Left renal cortex interstitium (tissue), 4 donors: ENCODE measurements at places on chromosomes 12 and 14. TPM values are rescaled to one million over a fixed set of nuclear protein-coding genes. Genes with fewer than 3 reads are reported as not detected.

The GPR65 gene
- polyA plus RNA-seq = 0.51 TPM

DNA sequence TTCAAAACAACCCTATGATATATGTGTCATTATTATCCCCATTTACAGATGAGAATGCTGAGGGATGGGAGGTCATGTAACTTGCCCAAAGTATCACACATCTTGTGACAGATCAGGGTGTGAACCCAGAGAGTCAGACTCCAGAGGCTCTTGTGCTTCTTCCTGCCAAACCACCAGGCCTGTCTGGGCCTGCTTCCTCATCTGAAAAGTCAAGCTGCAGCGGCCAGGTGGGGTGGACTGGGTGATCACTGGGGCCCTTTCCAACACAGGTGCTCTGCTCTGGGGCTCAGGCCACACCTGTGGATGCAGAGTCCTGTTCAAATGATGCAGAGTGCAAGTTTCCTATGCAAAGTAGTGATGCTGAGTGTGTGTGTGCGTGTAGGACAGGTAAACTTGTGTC lies 26.7 kb downstream of the TSPAN11 start:
- DNase-seq = no peak

DNA sequence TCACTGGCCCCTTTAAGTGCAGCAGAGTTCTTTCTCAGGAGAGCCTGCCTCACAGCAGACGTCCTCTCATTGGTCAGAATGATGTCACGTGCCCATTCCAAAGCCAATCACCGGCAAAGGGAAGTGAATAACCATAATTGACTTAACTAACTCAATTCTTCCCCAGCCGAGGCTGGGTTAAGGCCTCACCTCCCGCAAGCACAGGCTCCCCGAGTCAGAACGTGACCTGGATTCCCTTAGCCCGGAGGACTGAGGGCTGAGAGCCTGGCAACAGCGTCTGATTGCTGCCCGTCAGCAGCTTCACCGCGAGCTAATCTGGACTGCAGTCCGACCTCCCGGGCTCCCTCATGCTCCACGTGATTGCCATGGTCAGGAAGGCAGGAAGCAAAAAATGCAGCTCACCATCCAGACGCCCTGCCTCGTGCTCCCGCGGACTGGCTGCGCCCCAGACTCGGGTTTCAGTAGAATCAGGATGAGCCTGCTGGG lies 92.1 kb upstream of the FZD10 start:
- DNase-seq = no peak

DNA sequence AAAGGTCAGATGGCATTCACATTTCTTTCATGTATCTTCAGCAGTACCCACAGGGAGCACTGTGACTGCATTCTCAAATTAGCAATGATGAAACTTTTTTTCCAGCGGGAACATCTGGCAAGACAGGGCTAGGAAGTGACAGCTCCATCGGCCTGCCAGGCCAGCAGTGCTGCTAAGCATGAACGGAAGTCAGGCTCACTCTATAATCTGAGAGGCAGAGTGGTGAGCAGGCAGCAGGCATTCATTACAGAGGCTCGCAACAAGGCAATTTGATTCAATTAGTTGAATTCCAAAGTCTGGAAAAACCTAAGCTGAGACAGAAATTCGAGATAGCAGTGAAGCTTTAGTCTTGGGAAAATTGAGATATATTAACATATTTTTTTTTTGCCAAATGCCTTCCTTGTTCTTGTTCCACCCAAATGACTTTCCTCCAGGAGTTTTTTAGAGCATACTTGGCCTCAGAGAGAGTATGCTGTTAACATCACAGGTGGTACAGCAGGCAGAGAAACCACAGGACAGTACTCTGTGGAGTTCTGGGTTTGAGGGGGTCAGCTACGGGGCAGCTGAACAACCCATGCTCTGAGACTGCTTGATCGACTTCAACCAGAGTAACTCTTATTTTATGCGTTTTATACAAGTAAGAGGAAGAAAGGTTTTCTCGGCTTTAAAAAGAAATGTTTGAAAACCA lies 414.9 kb downstream of the APAF1 start:
- DNase-seq = no peak

The SERPINA12 gene
- polyA plus RNA-seq = 0.77 TPM

GRCh38 chr12:92930421-92930820 lies 1.3 kb upstream of the EEA1 start:
- no peak for DNase-seq
